NCI-H774 (cell line): ENCODE measurements at places on chromosomes 5 and 9.

DNA sequence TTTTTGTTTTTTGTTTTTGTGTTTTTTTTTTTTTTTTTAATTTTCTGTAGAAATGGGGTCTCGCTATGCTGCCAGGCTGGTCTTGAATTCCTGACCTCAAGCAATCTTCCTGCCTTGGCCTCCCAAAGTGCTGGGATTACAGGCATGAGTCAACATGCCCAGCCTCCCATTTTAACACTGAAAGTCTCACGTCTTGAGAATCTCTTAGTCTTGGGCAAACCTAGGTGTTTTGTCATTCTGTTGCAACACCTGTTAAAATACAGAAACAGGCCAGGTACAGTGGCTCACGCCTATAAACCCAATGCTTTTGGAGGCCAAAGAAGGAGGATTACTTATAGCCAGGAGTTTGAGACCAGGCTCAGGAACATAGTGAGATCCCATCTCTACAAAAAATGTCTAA is 599.0 kb downstream of the TLR4 start:
- no peak for DNase-seq

DNA sequence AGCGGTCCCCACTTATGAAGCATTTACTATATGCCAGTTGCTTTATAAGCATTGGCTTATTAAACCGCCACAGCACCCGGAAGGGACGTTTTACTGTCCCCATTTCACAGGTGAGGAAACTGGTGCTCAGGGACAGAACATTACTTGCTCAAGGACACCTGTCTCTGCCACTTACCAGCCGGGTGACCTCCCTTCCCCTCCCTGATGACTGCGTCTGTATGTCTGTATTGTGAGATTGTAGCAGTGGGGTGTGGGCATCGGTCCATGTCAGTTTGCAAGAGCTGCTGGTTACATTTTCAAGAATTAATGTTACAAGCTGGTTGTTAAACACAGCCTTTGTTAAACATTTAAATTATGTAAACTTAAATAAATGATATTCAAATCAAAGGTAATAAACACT is 77.6 kb upstream of the LMX1B start:
- DNase-seq = no peak

GRCh38 chr5:172556971-172557461 is 84.0 kb upstream of the NEURL1B start:
- no peak for DNase-seq

DNA sequence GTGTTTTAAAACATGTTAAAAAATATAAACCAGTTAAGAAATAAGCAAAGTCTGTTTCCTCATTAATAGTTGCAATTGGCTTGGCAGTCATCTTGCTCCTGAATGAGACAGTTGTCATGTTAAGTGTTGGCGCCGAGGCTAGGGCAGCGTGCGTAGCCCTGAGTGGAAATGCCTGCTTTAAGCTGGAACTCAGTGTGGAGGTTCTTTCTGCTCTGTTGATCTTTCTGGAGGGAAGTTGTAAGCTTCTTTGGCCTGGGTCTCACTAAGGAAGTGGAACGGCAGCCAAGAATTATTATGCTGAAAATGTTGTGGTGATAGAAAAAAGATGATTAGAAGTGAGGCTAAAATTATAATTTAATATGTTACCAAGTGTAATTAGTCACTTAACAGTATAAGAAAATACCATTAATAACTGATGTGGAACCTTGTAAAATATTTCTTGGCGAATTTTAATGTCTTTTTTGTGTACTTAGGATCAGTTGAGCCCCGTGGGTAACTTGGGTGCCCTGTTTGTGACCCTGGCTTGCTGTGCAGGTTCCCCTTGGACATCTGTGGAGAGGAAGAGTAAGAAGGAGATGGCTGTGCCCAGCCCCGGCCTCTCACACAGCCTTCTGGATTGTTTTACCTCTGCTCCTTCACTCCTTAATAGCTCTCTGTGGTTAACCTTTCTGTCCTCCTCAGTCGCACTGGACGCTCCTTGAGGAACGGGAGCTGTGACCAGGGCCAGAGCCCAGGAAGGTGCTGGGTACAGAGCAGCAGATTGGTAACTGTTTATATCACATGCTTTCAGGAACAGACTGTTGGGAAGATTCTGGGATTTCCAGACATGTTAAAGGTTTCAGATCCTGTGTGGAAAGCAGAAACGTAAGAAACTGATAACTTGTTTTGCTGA is 31.0 kb downstream of the PCBD2 start:
- DNase-seq = no peak

DNA sequence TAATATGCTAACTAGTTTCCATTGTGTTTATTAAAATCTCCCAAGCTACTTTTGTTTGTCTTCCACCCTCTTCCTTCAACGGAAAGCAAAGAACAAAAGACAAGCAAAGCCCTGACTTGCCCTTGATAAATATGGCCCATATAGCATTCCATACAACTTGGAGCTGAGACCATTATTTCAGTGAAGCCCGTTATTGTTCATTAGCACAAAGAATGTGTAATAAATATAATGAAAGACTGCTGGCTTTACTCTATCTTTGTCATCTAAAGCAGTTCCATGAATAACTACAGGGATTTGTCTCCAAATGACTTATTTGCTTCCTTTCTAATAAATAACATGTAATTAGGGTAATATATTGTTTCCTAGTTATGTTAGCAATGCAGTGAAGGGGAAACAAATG is 270.7 kb upstream of the TLE4 start:
- DNase-seq = no peak

DNA sequence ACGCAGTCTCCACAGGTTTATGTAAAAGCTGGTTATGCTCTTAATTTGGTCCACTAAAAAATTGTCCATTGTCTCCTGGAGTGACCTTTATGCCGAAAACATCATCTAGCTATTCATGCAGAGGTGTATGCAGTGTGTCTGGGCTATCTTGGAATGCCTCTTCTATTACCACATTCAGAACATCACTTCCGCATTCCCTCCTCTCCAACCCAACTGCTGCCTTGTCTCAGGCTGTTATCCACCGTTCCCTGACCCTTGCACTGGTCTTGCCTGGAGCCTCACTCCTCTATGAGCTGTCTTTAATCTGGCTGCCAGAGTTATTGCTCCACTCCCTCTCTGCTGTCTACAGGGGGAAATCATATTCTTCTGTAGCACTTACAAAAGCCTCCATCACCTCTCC is 214.1 kb upstream of the ANKRD55 start:
- DNase-seq = no peak

DNA sequence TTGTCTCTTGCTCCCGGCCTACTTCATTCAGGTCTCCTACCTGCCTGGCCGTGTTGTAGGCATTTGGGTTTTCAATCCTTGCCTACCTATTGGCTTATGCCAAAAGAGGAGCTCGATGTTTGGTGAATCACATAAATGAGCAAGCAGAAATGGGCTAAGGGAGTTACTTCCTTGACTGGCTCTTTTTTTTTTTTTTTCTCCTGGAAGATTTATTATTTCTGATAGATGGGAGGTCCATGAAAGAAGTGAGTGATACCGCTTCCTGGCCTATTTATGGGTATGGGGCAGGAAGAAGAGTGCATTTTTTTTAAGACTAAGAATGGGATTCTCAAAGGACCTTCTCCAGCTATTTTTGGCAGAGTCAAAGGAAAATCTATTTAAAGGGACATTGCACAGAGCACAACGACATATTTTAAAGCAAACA is 294.1 kb downstream of the ARHGAP26 start:
- no peak for DNase-seq

DNA sequence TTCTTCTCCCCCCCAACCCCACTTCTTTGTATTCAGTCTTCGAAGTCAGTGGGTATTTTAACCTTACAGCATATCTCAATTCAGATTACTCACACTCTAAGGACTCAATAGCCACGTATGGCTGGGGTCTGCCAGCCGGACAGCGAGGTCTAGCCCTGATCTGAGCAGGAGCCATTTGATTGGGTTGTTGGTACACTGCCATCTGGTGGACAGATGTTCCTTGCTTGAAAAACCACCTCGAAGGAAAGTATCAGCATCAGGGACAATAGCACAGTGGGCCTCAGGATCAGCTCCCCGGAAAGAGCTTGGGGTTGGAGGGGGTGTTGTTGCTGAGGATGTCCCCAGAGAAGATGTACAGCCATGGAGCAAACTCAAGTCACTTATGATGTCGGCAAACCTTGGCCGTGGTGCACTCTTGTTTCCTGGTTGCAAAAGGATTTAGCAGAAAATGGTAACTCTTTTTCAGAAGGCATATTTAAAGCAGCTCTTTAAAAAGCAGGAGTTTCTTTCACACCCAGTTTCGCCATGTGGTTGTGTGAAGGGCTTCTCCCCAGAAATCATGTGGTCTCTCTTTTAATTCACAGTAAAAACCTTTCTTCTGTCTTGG is 31.7 kb upstream of the KCNMB1 start:
- DNase-seq = peak; percentile 30

GRCh38 chr9:125397736-125398135 is 136.1 kb downstream of the GAPVD1 start:
- no peak for DNase-seq

GRCh38 chr5:173736374-173736773 is 119.9 kb upstream of the BOD1 start:
- DNase-seq = no peak

DNA sequence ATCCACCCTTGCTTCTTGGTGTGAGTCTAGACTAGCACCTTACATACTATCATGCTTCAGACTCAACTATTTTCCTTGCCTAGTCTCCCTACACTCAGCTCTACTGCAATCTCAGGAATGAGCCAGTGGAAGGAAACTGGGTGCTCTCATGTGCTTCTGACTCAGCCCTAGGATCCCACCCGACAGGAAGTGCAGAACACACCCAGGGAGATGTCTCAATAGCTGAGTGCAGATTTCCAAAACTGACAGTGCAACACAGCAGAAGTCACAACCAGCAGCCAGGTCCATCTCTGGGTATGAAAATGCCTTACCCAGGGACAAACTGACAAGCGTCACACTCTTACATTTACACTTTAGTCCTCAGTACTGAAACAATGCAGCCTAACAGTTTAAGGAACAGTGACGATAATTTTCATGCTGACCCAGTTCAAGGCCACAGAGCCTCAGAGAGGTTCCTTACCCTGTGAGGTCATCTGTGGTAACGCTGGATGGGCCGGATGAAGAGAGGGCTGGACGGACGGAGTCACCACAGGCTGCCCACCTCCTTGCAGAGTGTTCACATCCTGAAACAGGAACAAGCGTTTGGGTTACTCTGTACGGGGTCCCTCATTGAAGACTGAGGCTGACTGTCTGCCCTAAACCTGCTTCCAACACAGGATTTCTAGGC is 33.0 kb downstream of the FKBP15 start:
- no peak for DNase-seq

DNA sequence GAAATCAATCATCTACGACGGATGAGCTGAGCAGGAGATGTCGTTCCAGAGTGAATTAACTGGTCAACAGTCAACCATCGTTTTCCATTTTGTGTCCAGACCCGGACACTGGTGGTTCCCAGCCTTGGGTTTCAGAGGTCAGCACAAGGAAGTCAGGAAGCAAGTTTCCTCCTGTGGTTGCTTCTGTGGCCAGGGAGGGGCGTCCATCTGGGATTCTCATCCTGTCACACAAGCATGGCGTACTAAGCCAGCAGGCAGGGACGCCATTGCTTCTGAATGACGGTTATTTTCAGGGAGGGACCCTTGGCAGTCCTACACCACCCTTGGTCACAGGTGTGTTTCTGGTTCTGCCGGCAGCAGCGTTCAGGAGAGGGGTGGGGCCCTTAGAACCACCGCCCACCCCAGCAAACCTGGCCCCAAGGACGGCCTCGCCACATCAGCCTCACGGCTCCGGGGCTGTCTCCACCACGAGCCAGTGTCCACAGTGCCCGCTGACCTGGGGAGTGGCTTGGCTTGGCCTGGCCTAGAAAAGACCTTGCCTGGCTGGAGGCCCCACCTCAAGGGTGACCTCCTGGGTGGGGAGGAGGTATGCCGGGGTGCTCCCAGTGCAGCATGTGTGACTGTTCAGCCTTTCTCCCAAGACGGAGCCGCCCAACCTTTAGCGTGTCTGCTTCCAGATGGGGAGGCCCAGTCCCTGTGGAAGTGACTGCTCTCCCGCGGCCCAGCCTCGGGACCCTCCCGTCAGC is 25.2 kb downstream of the NDUFS6 start:
- DNase-seq = no peak

DNA sequence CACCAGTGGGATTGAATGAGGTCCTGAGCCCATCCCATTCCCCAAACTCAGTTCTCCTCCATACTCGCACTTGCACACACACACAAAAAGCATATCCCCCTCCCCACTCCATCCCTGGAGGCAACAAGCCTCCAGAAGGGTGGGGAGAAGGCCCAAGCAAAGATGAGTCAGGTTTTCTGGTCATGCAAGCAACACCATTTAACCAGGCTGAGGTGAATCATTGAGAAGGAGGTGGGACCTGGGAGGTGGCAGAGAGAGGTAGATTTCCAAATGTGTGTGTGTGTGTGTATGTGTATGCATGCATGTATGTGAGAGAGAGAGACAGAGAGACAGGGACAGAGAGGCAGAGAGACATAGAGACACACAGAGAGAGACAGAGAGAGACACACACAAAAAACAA is 185.2 kb upstream of the TRIM32 start:
- no peak for DNase-seq

- DNase-seq = no peak
Observed at GRCh38 chr5:855771-856530, 5.2 kb upstream of the ZDHHC11 start.

- no peak for DNase-seq
Observed at GRCh38 chr5:74079971-74080556, 454.1 kb downstream of the ARHGEF28 start.

DNA sequence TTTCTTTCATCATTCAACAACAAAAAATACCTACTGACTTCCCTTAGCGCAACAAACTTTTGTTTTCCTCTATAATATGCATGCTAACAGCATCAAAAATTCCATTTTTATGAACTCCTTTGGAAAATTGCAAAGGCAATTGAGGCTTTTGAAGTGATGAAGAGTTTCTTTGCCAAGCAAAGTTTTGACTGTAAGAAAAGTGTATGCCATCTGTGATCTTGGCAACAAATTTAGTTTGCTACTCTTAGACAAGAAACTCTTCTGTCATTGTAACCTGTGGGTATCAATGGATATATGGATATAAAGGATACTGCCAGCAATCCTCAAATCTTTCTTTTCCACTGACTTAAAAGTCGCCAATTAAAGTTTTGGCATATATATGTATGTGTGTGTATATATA is 72.0 kb upstream of the GABRA1 start:
- no peak for DNase-seq

- no peak for DNase-seq
Observed at GRCh38 chr5:161513942-161514341, 32.6 kb downstream of the GABRB2 start.

- no peak for DNase-seq
Observed at GRCh38 chr5:15286650-15287049, 213.3 kb upstream of the FBXL7 start.

DNA sequence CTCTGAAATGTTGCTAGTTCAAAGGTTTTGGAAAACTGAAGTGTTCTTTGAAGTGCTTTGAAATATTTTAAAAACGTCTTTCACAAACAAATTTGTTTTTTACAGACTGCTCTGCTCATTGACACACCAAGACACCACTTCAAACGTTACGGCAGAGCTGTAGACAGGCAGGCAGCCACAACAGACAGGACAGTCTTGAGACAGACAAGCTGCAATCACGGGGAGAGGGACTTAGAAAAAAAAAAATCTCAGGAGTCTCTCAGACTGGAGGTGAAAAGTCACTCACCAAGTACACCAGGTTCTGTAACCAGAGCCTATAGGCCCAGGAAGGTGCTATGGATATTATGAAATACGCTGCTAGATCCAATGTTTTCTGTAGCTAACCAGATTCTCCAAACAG is 135.4 kb downstream of the ISL1 start:
- DNase-seq = peak; percentile 12
